Stimulated activated CD4-positive, alpha-beta T cell treated with anti-CD3 and anti-CD28 coated beads, TNF-alpha, amount 100 ng/mL, for 1 hour (primary cell): ENCODE measurements at places on chromosomes 2 and 18.

DNA sequence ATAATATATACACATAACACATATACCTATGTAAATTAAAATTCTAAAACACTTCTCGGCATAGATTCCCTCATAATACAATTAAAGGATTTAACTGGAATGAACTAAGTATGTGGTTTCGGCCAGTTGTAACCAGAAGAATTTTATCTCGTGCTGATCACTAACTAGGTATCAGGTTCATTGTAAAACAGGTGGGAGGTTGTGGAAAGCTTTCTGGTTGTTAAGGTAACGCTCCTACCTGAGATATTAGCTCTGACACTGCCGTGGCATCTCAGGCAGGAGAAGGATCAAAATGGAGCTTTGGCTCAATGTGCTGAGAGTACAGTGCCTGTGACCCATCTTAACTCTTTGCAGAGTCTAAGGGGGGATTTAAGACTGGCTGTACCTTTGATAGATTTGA is 42.5 kb downstream of the SLC9A2 start:
- DNase-seq: no peak

DNA sequence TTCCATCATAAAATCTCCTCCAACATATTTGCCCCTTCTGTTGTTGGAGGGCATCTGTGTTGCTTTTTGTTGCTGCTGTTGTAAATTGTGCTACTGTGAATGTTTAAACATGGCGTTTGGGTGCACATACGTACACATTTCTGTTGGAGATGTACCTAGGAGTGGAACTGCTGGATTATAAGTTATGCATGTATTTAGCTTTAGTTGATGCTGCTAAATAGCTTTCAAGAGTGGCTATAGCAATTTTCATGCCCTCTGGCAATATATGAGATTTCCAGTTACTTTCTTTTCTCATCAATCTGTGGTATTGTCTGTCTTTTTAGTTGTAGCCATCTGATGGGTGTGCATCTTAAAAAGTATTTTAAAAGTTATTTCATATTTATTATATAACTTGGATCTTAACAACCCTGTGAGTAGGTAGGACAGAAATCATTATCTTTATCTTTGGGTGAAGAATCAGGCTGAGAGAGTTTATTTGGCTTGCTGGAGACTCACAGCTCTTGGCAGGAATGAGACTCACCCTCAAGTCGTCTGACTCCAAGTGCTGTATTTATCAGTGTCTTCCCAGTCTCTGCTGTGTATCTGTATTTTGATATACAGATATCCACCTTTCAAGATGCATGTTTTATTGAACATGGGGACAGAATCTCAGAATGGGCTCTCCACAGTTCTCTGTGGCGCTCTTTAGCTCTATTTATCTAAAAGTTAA is 16.9 kb downstream of the ZNF236 start:
- no peak for DNase-seq

GRCh38 chr2:233063976-233064411 is 3.9 kb downstream of the INPP5D start:
- no peak for DNase-seq

DNA sequence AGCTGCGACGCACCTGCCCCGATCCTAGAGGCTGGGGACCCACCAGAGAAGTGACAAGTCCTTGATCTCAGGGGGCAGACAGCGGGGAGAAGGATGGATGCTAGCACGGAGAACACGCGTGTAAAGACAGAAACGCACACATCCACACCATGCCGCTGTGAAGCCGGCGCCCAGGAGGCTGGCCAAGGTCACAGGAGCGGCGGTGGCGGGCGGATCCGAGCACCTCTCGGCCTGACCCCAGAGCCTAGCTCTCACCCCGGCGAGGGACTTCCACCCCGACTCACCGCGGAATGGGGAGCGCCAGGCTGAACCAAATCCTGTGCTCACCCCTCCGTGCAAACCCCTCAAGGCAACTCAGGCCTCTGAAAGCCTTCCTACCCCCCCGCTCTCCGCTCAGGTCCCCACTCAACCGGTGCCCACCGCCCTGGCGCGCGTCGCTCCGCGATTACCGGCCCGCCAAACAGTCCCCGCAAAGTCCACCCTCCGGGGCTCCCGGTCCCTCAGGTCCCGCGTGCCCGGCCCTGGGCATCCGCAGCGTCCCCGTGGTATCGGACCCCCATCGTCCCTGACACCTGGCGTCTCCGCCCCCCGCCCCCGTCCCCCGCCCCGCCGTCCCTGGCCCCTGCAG is 460 bp upstream of the LRRFIP1 start:
- no peak for DNase-seq

- DNase-seq: no peak
Measured at GRCh38 chr2:63051042-63051794, 588 bp downstream of the OTX1 start.

- no peak for DNase-seq
Measured at GRCh38 chr2:100603948-100604633, 41.3 kb downstream of the PDCL3 start.

- no peak for DNase-seq
Measured at GRCh38 chr2:106859498-106859897, 26.5 kb downstream of the ST6GAL2 start.

DNA sequence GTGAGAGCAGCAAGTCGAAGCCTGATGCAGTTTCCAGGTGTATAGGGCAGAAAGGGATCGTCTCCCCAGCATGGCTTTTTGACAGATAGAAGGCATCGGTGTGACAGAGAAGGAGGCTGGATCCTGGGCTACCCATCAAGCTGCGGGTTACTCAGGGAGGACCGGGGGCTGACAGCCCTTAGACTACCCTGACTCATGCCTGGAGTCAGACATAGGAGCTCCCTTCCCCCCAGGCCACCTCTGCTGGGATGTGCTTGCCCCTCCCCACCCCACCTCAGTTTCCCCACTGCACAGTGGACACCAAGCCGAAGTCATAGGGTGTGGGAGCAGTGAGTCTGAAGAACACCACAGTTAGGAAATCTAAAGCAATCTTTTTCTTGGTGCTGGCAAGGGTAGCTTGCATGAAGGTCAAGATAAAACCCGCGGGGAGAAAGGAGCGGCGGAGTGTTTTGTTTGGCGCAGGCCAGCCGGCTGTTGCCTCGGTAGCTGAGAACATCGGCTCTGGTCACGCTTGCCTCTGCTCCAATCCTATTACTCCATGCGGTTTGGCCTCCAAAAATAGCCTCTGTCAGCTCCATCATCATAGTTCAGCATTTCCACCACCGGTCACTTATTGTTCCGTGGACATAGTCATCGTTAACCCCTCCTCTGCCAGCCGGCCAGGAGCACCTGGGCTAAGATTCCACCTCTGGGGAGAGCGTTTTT is 169.2 kb upstream of the GLI2 start:
- DNase-seq: no peak

DNA sequence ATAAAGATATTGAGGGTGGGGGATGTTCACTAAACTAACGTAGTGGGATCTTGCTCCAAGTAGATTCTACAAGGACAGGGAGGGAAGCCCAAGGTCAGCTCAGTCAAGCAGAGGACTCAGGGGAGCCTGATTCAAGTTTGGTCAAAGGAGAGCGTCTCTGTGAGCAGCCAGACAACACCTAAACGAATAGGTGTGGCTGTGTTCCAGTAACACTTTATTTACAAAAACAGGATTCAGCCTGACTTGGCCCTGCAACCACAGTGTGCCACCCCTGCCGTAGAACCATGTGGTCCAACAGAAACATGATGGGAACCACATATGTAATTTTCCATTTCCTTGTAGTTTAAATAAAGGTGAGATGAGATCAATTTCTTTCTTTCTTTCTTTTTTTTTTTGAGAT is 18.1 kb upstream of the FZD5 start:
- no peak for DNase-seq

DNA sequence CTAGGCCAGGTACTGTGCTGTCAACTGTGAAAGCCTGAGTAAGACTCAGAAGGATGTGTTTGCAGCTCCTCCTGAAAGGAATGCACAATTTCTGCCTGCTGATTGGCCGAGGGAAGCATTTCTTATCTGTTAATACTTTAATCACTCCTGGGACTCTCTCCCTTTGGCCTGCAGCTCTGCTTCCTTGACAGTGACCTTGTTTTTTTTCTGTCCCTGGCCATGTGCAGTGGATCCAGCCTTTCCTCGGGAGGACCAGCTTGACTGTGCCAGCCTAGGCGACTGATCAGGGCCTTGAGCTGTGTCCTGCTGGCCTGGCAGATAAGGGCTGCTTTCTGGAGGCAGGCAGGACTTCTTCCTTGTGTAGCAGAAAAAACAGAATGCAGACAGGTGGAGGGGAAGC is 10.0 kb downstream of the RNF144A start:
- DNase-seq: no peak

GRCh38 chr2:241748468-241749256 is 14.2 kb downstream of the D2HGDH start:
- no peak for DNase-seq

DNA sequence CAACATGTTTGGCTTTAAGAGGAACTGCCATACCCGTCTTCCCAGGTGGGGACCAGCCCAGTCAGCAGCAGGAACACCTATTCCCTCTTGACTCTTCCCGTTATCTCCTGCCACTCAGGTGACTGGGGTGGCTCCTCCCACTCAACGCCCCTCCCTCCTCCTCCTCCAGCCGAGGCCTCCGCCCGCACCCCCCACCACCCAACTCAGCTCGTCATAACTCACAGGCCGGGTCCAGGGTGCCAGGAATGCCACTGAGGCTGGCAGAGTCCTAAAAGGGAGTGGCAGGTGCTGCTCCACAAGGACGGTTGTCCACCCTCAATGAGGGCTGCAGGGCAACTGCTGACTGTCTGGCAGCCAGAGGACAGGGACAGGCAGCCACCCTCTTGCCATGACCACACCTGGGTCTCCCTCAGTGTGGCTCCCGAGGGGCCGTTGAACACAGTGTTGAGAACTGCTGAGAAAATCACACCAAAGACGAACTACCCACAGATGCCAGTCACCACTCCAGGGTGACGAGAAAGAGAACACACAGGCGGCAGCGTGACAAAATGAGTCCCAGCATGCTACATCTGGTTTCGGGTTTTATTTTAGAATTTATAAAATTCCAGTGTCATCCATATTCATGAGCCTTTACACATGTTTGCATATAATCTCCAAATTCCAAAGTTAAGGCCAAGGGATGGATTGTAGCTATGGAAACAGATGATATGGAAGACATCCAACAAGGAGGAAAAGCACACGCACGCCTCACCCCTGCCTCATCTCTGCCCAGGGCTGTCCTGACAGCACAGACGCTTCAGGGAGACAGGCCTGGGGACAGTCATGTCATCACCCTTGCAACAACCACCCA is 38.5 kb downstream of the ANO7 start:
- DNase-seq: no peak

DNA sequence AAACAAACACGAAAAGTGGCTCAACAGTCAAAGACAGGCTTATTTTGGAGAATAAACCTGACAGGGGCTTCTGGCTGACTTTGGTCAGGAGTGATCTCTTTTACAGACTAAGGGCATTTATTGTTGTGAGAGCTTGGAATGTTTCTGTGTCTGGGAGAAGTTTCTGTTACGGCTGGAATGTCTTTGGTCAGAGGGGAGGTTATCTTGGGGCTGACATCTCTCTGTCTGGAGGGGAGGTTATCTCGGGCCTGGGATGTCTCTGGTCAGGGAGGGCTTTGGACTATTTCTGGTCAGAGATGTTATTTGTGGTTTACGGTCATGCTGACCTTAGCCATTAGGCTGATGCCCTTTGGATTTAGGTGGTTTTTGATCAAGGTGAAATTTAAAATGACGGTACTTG is 345.5 kb upstream of the FSIP2 start:
- no peak for DNase-seq

- no peak for DNase-seq
Measured at GRCh38 chr2:152097801-152098495, 896 bp downstream of the CACNB4 start.

- DNase-seq: no peak
Measured at GRCh38 chr2:12856934-12857601, 140.3 kb downstream of the TRIB2 start.

DNA sequence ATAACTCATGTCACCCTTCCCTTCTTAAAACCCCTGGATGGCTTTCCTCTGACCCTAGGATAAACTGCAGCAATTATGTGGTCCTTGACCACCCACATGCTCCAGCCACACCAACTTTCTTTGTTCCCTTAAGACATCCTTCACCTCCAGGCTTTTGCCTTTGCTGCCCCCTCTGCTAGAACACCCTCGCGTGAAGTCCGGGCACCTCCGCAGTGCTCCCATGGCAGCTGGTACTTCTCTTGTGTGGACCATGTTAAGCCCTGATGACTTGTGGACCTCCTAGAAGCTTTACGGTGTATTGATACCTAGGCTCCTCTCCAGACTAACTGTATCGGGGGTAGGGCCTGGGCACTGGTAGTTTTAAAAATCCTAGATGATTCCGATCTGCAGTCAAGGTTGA is 824 bp upstream of the ABHD1 start:
- no peak for DNase-seq

- DNase-seq: no peak
Measured at GRCh38 chr2:128817171-128817570, 498.5 kb upstream of the HS6ST1 start.

- no peak for DNase-seq
Measured at GRCh38 chr2:30177956-30178355, 31.1 kb downstream of the YPEL5 start.

- no peak for DNase-seq
Measured at GRCh38 chr2:31256611-31257382, 22.8 kb downstream of the EHD3 start.

GRCh38 chr2:46826569-46827245 is 88.9 kb downstream of the MCFD2 start:
- no peak for DNase-seq

DNA sequence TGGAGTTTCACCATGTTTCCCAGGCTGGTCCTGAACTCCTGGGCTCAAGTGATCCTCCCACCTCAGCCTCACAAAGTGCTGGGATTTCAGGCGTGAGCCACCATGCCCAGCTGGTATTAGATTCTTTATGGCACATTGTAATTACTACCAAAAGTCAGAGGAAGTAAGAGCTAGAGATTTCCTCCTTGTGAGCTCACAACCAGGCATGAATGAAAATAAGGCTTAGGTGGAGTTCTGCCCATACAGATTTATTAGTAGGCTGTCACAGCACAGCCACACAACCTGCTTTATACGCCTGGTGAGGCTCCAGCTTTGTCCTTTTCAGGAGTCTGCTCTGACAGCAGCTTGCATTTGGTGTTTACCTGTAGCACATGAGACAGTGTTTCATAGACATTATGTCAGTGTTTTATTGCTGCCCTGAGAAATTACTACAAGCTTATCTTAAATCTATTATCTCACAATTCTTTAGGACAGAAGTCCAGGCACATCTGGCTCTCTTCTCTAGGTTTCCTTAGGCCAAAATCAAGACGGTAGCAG is 156.6 kb downstream of the TANC1 start:
- DNase-seq: no peak

DNA sequence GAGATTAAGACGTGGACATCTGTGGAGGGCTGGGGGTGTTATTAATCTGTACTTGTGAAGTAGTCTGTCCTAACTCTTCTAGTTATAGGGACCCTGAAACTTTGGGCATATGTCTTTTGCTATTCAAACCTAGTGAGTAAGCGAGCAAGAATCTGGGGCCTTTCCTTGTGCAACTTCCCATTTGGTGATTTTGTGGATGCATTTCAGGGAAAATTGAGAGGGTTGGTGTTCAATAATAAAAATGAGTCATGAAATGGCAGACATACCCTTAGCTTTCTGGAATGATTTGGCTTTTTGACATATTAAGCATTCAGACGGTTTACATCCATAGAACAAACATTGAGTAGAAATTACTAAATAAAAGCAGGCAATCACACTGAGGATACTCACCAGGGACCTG is 17.0 kb downstream of the COL4A4 start:
- DNase-seq: no peak
